HFFc6 (cell line): ENCODE measurements at places on chromosomes 13 and 19.
A peak's percentile ranks its signal among the peaks of the same experiment; 100 is the strongest.

DNA sequence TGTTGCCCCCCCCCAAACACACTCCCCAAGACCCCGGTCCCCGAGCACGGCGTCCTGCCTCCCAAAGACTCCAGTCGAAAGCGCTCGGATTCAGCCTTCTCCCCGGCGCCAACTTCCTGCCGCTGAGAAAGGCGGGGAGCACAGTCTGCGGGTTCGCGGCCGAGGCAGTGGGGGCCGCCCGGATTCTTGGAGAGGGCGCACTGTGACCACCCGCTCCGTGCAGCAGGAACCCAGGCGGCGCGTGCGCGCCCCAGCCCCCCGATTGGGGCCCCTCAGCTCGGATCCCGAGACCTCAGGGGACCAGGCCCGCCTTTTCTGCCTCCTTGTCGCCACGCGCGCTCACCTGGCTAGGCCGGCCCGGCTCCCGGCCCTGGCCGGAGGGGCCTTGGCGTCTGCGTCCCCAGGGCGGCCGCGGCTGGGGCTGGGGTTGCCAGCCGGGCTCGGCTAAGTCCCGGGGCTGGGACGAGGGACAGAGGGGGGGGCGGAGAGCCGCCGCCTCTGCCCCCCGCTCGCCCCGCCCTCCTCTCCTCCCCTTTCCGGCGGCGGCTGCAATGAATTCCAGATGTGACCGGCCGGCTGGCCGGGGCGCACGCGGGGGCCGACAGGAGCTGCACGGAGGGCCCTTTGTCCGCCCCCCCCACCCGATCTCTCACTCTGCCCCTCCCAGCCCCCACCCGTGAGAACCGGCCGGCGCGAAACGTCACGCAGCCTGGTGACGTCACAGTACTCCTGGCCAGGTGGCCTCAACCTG, at the start of gene S1PR2:
Gene S1PR2 (minus strand): TSS at position 471 of the 751 bp plus-strand sequence. CDS start 6,426 bp downstream, outside the sequence.
- H3K36me3 ChIP-seq = no peaks in the 10 kb centered on the region; the same call in 1 of the 2 replicates
- H3K4me1 ChIP-seq = peaks cover 24% of the 10 kb centered on the region
- peak within 1 kb of the TSS; percentile 76 for H3K27ac ChIP-seq
- peaks cover 2% of the 10 kb centered on the region; the same call in 1 of the 2 replicates for H3K27me3 ChIP-seq
- DNase-seq = peak; percentile 49
- H3K4me3 ChIP-seq = peak within 1 kb of the TSS; percentile 90

- peaks cover 6% of the 10 kb centered on the region for H3K27me3 ChIP-seq
- DNase-seq = peak; percentile 22
- no peak overlapping the region for H3K4me3 ChIP-seq
- peaks cover 8% of the 10 kb centered on the region for H3K36me3 ChIP-seq
- H3K27ac ChIP-seq = no peak overlapping the region
Measured at GRCh38 chr19:43469160-43469480, 3.7 kb upstream of the LYPD3 start.

DNA sequence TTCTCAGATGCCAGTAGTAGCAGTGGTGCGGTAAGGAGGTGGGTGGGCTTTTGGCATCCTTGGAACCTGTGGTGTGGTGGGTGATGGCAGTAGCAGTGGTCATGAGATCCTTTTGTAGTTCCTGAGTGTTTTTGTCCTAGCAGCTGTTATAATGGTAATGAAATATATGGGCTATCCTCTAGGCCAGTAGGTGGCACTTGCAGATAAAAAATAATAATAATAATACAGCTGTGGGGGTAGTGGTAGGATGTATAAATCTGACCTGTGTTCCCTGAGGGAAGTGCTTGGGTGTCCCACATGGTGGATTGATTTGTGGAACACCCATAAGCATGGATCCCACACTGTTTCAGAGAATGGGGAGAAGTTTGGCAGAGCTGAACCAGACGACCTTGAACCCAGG, 334.0 kb downstream of the SLITRK5 start:
- no peak overlapping the region for H3K27ac ChIP-seq
- DNase-seq = no peak
- no peaks in the 10 kb centered on the region; the same call in 1 of the 2 replicates for H3K4me1 ChIP-seq
- H3K36me3 ChIP-seq = no peaks in the 10 kb centered on the region
- no peak overlapping the region for H3K4me3 ChIP-seq

GRCh38 chr13:106958621-106959048, 390.7 kb upstream of the ARGLU1 start:
- DNase-seq = no peak
- H3K36me3 ChIP-seq = no peaks in the 10 kb centered on the region

- H3K27ac ChIP-seq = peak overlapping the region; percentile 93
- peaks cover 53% of the 10 kb centered on the region for H3K4me1 ChIP-seq
- H3K27me3 ChIP-seq = no peaks in the 10 kb centered on the region
- DNase-seq = peak; percentile 5
- peak overlapping the region; percentile 87 for H3K4me3 ChIP-seq
Measured at GRCh38 chr13:80083081-80083852, 257.7 kb downstream of the SPRY2 start.

GRCh38 chr13:49315756-49316482, 68.2 kb downstream of the CDADC1 start:
- H3K4me3 ChIP-seq = no peak overlapping the region
- peak overlapping the region; percentile 100 for H3K27ac ChIP-seq
- no peak for DNase-seq
